Pancreas (tissue), 10 donors: ENCODE measurements at places on chromosomes 2 and 18. TPM values are rescaled to one million over a fixed set of nuclear protein-coding genes. Genes with fewer than 3 reads are reported as not detected.

- no peak for DNase-seq
Measured at GRCh38 chr2:65662654-65663432, 230.4 kb upstream of the SPRED2 start.

DNA sequence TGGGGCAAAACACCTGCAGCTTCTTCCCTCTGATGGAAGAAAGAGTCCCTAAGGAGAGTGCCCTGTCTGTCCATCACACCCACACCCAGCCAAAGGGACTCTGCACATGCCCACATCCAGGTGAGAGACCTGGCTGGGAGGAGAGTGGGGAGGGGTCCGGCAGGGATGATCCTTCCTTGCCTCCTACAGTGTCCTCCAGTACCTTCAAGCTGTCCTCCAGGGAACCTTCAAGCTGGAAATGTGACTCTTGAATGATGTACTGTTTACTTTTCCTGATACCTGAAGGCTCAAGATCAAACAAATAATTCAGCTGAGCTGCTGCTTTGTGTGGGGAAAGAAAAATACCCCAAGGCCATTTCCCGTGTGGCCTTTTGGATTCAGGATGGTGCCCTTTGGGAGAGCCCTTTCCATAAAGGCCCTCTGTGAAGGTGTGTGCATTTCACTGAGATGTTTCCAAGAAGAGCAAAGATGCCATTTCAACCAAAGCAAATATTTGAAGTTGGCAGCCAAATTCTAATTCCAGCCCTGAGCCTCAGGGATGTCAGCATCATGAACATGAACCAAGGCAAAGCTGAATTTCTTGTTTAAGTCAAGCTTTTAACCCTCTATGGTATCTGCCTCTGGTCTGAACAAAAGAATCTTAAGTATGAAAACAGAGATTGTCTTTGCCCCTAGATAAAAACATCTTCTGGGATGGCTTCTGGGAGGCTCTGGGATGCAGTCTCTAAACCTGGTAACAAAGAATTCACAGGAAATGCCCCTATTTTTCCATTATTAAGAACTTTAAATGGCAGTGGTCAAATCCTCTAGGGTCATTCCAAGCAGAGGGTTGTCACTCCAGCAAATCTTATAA is 11.1 kb downstream of the EVA1A start:
- DNase-seq: no peak

Gene PLCD4
- 0.58 TPM for total RNA-seq

GRCh38 chr2:166632616-166633015 is 138.6 kb upstream of the SCN7A start:
- no peak for DNase-seq

DNA sequence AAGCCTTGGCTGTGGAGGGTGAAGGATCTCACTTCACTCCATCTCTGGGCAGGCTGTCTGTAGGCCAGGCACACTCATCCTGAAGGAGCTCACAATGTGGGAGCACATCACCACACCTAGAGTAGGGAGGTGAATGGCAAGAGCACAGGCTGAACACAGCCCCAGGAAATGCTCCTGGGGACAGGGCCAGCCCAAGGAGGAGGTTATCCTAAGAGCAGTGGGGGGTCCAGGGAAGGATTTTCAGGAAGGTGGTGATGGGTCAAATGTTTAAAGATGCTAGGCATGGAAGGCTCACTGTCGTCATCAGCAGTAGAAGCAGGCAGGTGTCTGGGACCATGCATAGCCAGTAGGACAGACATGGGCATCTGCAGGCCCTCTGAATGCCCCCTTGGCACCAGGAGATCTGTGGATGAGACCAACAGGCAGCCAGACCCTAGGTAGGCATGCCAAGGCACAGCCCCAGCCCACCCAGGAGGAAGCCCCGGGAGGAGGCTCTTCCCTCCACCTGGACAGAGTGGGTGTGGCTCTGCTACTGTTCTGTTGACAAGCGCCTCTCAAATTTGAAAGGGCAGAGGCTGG is 91.7 kb upstream of the RAB6C start:
- no peak for DNase-seq

DNA sequence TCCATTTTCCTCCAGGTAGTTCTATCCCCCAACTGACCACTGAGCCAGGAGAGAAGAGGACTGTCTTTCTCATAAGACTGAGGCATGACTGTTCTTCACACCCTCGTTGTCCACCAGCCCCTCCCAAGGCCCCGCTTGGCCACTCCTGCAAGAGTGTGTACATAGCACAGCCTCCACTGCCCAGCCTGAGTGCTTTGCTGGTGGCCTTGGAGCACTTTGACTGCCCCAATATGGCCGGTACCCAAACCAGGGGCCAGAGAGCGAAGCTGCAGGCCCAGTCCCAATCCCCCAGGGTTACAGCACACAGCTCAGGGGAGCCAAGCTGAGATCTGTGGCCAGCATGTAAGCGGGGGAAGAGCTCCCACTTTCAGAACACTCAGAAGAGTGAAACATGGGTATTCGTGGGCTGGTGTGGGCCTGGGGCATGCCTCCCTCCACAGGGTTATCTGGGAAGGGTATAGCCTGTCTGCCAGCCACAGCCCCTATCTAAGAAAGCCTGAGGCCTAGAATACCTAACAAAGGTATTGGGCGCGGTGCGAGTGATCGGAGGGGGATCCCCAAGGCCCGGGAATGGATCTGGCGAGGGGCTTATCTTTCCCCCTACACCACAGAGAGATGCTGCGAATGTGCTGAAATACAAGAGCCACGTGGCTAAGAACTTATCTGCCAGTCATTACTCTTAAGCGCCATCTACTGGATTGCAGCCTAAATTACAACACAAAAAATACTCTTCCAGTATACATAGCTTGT is 163.8 kb downstream of the WDPCP start:
- DNase-seq: no peak

DNA sequence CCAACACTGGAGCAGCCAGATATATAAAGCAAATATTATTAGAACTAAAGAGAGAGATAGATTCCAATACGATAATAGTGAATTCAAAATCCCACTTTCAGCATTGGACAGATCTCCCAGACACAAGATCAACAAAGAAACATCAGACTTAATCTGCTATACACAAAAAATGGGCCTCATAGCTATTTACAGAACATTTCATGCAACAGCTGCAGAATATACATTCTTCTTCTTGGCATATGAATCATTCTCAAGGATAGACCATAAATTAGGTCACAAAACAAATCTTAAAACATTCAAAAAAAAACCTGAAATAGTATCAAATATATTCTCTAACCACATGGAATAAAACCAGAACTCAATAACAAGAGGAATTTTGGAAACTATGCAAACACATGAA is 23.8 kb upstream of the BAZ2B start:
- DNase-seq: no peak

- no peak for DNase-seq
Measured at GRCh38 chr2:105328281-105329196, 996 bp downstream of the TGFBRAP1 start.
